ENCODE measurements at places on chromosomes 7 and 10.
A peak's percentile ranks its signal among the peaks of the same experiment; 100 is the strongest.

DNA sequence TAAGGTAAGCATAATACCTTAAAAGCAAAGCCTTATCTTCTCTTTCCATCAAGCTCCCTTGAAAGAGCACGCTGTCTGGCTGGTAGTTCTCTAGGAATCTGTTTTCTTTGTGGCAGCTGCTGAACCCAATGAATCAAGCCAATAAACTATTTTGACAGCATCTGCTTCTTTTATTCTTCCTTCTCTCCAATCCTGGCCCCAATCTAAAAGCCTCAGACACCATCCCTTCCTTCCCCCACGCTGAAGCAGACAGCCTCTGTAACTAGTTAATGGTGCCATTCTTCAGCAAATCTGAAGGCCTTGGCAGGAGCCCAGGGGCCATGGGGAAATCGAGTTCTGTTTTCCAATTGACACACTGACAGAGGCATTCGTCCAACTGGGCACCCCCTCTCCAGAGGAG, 186.6 kb upstream of the LYZL1 start:
- DNase-seq, result peak; percentile 39

DNA sequence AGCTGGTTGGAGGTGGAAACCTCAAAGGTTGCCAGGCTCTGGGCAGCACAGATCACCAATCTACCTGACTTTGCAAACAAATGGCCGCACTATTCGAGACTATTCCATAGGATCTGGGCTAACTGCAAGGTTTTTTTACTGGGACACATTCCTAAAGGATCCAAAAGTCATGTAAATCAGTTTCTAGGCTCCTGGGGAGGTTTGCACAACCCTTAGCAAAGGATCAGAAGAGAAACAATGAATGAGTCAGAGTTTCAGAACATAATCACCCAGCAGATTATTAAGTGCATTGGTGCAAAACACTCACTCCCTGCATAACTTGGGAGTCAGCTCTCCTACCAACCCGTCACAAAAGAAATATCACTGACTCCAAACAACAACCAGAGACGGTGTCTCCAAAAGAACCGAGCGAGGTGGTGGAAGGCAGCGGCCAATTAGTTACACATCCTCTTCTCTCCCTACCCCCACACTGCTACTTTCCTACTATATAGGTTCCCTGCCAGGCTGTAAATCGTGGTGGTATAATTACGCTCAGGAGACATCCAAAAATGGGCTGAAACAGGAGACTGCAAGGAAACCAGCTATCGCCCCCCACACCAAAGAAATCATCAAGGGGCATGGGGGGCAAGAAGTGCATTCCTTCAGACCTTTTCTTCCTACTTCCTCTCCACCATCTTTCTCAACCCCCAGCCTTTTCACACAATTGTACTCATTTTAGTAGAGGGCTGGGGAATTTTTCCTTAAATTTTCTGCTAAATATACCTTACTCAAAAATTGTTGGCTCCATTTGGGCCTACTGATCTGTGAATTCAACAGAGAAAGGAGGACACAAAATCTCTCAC, 3.2 kb downstream of the UBE2H start:
- DNase-seq, result peak; percentile 44

GRCh38 chr7:94130716-94131115, 126.6 kb upstream of the BET1 start:
- no peak for DNase-seq

GRCh38 chr10:132847856-132848255, 61.9 kb upstream of the NKX6-2 start:
- DNase-seq, result no peak

DNA sequence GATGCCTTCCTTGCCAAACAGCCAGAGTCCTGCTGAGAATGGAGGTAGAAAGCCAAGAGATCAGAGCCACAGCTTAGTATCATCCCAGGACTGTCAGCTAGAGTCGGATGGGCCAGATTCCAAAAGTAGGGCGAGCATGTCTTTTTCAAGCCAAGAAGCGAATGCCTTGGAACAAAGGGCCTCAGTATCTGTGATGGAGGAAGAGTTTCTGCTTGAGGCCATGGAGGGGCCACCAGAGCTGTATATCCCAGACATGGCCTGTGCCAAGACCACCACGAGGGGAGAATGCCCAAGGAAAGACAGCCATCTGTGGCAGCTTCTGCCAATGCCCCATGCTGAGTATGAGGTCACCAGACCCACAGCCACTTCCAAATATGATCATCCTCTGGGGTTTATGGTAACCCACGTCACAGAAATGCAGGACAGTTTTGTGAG, 44.3 kb upstream of the PPP1R17 start:
- DNase-seq, result peak; percentile 8

- peak; percentile 78 for DNase-seq
These were observed 465 bp downstream of the SEPHS1 start for GRCh38 chr10:13347500-13348156.

DNA sequence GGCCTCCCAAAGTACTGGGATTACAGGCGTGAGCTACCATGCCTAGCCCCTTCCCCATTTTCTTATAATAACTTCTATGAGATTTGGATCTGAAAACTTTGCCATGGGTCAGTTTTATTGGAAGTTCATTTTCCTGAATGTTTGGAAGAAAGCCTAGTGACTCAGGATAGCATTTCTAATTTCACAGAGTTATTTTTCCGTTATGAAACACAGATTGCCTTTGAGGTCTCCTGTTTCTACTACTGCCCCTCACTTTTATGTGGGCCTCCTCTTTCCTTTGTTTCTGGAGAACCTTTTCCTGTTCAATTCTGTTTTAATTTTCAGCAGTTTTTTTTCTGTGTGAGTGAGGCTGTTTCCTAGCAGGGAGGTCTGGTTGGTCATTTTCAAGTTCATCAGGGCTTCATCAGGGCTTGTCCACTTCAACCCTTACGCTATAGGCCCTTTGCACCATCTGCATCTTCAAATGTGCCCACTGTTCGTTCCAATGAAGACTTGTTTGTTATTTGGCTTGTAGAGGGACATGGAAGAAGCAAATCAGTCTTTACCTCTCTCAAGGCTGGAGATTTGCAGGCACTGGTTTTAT, 58.7 kb downstream of the BMPR1A start:
- DNase-seq, result no peak

GRCh38 chr10:100551196-100551595, 15.5 kb downstream of the HIF1AN start:
- DNase-seq, result no peak

DNA sequence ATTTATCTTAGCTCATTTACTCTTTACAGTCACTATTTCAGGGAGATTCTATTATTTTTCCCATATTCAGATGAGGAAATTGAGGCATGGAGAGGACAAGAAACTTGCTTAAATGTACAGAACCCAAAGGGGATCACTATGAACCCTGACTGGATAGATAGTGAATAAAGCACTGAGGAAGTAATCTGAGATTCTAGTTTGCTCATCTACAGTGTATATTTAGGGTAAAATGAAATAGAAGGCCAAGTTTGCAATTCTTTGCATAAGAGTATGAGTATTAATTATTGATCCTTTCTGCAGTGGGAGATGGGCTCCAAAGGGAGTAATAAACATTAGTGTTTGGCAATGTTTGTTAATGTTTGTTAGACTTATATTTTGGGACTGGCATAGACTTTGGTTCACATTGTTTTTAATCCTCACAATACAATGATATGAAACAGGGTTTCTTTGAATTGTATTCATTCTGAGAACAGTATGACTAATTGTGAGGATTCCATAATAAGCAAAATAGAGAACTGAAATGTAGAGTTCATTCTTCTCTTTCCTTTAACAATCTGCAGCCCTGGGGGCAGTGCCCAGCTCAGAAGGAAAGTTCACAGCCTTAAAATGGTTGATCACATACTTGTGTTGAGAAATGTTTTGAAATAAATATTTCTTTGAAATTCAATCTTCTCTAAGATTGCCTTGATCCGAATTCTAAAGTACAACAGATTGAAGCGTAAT, 131.0 kb upstream of the ZNF804B start:
- no peak for DNase-seq

DNA sequence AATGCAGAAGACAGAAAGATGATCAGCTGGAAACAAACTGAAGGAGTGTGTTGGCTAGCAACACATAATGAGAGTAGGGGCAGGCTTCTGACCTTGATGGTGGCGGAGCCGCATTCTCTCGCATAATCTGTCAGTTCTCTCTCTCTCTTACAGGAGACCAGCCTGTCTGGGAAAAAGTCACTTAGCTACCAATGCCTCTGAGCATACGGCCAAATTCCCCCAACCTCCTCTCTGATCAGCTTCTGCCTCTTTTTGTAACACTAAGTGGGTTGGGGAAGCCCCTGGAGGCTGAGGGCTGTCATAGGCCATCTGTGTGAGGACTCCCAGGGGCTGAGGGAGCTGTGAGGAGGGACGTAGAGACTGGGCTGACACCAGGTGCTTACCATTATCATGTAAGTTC, 104.6 kb downstream of the HIPK2 start:
- DNase-seq, result no peak

GRCh38 chr7:27242555-27243339, at the start of gene EVX1:
Gene EVX1, plus strand, starts transcription at chr7:27242802. Its CDS starts 229 bp downstream, at chr7:27243031.
- no peak for DNase-seq

DNA sequence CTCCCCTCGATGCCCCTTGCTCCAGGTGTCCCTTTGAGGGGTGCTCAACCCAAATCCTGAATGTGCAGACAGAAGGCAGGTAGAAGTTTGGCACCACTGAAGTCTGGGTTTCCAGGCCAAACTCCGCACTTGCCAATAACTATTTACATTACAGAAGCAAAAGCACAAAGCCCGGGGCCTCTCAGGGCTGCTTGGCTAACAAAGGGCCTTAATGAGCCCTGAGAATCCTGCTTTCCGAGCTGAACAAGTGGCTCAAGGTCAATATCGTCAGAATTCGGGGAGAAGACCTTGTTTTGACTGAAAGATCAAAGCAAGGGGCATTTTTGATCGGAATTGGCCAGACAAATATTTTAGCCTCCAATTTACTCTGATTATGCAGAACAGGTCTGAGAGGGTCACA, 189.9 kb downstream of the HERPUD2 start:
- DNase-seq, result no peak

- no peak for DNase-seq
These were observed 111.1 kb upstream of the PDLIM1 start for GRCh38 chr10:95401704-95402469.

GRCh38 chr7:25537662-25538375, 309.5 kb upstream of the NPVF start:
- DNase-seq, result no peak

DNA sequence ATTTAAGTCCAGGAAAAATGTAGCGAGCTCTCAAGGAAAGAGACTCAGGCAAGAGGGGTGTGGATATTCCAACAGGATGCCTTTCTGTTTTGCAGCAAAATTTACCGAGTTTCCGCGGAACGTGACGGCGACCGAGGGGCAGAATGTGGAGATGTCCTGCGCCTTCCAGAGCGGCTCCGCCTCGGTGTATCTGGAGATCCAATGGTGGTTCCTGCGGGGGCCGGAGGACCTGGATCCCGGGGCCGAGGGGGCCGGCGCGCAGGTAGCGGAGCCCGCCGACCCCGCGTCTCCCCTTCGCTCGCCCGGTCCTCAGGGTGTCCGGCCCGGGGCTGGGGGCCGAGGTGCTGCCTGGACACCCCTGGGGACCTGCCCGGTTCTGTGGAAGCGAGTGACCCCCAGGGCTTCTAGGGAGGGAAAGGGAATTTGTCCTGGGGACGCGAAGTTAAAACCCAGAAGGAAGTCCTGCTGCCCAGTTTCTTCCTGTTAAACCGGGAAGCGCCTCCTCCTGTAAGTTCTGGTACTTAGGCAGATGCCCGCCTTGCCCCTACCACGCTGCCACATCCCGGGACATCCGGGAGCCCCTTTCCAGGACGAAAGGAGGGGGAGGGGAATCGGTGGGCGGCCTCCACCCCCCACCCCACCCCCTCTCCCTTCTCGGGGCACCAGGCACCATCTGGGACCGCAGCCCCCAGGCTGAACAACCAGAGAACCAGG, 2.5 kb downstream of the VSTM2A start:
- DNase-seq, result no peak

GRCh38 chr7:22363756-22364422, 6.9 kb upstream of the RAPGEF5 start:
- DNase-seq, result no peak

GRCh38 chr7:2972835-2973161, 70.9 kb downstream of the CARD11 start:
- DNase-seq, result no peak

GRCh38 chr7:15303357-15303756, 258.5 kb downstream of the AGMO start:
- no peak for DNase-seq

DNA sequence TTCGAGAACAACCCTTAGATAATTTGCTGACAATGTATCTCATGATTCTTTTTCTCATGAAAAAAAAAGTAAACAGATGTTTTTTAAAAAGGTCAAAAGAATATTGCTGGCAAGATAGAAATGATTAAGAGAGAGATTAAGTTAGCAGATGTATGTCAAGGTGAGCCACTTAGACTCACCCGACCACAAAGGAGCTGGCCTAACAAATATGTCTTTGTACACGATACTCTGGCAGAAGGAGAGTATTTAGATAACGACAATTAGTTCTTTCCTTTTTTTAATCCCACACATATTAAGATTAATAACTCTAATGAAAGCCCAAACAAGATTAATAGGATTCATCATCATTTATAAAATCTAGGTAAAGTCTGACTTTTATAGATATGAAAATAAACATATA, 156.7 kb downstream of the RAPGEF5 start:
- DNase-seq, result no peak

DNA sequence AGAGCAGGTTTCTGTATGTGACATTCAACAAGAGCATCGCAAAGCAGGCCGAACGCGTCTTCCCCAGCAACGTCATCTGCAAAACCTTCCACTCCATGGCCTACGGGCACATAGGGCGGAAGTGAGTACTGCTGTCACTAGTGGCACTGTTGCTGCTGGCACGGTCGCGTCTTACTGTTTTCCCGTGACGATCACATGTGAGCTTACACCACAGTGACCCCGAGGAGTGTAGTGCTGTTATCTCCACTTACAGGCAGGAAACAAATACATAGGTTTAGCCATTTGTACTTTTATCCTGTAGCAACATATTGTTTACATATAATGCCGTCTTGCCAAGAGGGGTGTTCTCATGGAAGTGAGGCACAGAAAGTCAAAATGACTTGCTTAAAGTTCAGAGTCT, 25.4 kb downstream of the FBH1 start:
- DNase-seq, result no peak

- no peak for DNase-seq
These were observed 8.3 kb downstream of the NOD1 start for GRCh38 chr7:30470163-30470770.

GRCh38 chr7:916291-916941, 38.1 kb downstream of the ADAP1 start:
- no peak for DNase-seq

GRCh38 chr7:68679459-68680234, 918.6 kb upstream of the AUTS2 start:
- peak; percentile 15 for DNase-seq

Measured in Ammon's horn (tissue), 1 donor.